Right lung (tissue), 10 donors: ENCODE measurements at places on chromosomes 6 and 20. TPM values are rescaled to one million over a fixed set of nuclear protein-coding genes. Genes with fewer than 3 reads are reported as not detected.

The SCRT2 gene
- not detected for polyA plus RNA-seq

The CAPN11 gene
- polyA plus RNA-seq: 0.12 TPM

The SIRPB2 gene
- polyA plus RNA-seq: 3.0 TPM

The OR2J1 gene
- not detected for polyA plus RNA-seq

The VSX1 gene
- not detected for polyA plus RNA-seq

The SNAP25 gene
- 11.5 TPM for polyA plus RNA-seq

The LRFN2 gene
- 0.10 TPM for polyA plus RNA-seq

The NOP56 gene
- polyA plus RNA-seq: 207 TPM

The SLC17A4 gene
- polyA plus RNA-seq: 0.05 TPM

The ZNF831 gene
- 0.15 TPM for polyA plus RNA-seq

The SLC22A16 gene
- polyA plus RNA-seq: 0.23 TPM

The COL10A1 gene
- 0.14 TPM for polyA plus RNA-seq

The C6orf15 gene
- not detected for polyA plus RNA-seq

The OXT gene
- not detected for polyA plus RNA-seq

The GRM1 gene
- 0.04 TPM for polyA plus RNA-seq

The PNPLA1 gene
- not detected for polyA plus RNA-seq

The POU3F2 gene
- 0.07 TPM for polyA plus RNA-seq

The IL17F gene
- polyA plus RNA-seq: not detected

The MOG gene
- not detected for polyA plus RNA-seq

The RHAG gene
- 2.0 TPM for polyA plus RNA-seq

The MCM8 gene
- polyA plus RNA-seq: 17.4 TPM

The CCN2 gene
- polyA plus RNA-seq: 78.1 TPM

The ADGRB3 gene
- polyA plus RNA-seq: 15.2 TPM

The ULBP2 gene
- polyA plus RNA-seq: 2.5 TPM

The STX11 gene
- polyA plus RNA-seq: 2.6 TPM

The PRICKLE4 gene
- polyA plus RNA-seq: 14.9 TPM

The OPRL1 gene
- polyA plus RNA-seq: 2.6 TPM
